ENCODE measurements at places on chromosomes 11 and 22.
A peak's percentile ranks its signal among the peaks of the same experiment; 100 is the strongest.

DNA sequence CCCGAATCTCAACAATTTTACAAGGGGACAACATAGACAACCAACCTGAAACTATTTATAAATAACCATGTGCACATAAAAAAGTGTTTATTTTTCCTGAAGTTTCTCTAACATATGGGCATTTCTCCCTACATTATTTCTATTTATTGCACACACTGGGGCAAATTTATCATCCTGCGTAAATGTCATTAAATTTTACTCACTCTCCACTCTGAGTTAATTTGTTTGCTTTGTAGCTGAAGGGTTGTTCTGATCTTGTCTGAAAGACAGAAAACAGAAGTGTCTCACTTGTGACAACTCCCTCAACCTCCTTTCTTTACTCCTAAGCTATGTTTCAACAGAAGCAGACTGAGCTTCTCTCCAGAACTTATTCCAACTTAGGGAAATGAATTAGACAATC, 194.2 kb downstream of the HIPK3 start:
- no peak overlapping the region for H3K4me3 ChIP-seq
- no peaks in the 10 kb centered on the region for H3K4me1 ChIP-seq
- no peaks in the 10 kb centered on the region for H3K36me3 ChIP-seq
- H3K27ac ChIP-seq, result no peak overlapping the region
- DNase-seq, result no peak
- H3K27me3 ChIP-seq, result peaks cover 13% of the 10 kb centered on the region

- H3K4me3 ChIP-seq, result no peak overlapping the region
- no peaks in the 10 kb centered on the region for H3K4me1 ChIP-seq
- no peaks in the 10 kb centered on the region for H3K36me3 ChIP-seq
Observed at GRCh38 chr22:27995801-27996528, 76.9 kb upstream of the PITPNB start.

GRCh38 chr11:61082062-61082870, 20.0 kb upstream of the CD5 start:
- DNase-seq, result peak; percentile 41
- peaks cover 68% of the 10 kb centered on the region for H3K4me1 ChIP-seq
- H3K27me3 ChIP-seq, result no peaks in the 10 kb centered on the region
- H3K36me3 ChIP-seq, result peaks cover 58% of the 10 kb centered on the region
- peak overlapping the region; percentile 99 for H3K27ac ChIP-seq

DNA sequence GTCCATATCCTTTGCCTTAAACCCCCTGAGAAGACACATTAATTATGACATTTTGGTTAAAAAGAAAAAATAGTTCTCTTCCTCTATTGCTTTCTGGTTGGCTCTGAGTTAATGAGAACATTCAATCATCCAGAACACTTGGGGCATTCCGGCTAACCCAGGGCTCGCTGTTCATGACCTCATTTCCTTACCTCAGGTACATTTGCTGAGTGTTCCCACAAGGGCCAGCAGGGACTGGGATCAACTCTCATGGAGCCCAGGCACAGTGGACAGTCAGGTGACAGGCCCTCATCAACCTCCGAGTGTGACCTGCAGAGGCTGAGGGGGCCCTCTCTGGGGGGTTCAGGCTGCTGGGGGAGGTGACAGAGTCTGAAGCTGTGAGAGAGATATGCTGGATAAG, 98.9 kb downstream of the MYO18B start:
- H3K27me3 ChIP-seq, result no peaks in the 10 kb centered on the region
- no peaks in the 10 kb centered on the region for H3K36me3 ChIP-seq
- no peaks in the 10 kb centered on the region for H3K4me1 ChIP-seq

GRCh38 chr11:46342239-46342638, 5.0 kb upstream of the DGKZ start:
- no peaks in the 10 kb centered on the region for H3K36me3 ChIP-seq
- peak overlapping the region; percentile 48 for H3K27ac ChIP-seq
- no peak overlapping the region for H3K4me3 ChIP-seq
- DNase-seq, result peak; percentile 43
- no peaks in the 10 kb centered on the region for H3K27me3 ChIP-seq

- H3K4me3 ChIP-seq, result no peak overlapping the region
- H3K27me3 ChIP-seq, result peaks cover 6% of the 10 kb centered on the region
- no peak for DNase-seq
Observed at GRCh38 chr11:1893581-1894359, 2.1 kb upstream of the PRR33 start.

DNA sequence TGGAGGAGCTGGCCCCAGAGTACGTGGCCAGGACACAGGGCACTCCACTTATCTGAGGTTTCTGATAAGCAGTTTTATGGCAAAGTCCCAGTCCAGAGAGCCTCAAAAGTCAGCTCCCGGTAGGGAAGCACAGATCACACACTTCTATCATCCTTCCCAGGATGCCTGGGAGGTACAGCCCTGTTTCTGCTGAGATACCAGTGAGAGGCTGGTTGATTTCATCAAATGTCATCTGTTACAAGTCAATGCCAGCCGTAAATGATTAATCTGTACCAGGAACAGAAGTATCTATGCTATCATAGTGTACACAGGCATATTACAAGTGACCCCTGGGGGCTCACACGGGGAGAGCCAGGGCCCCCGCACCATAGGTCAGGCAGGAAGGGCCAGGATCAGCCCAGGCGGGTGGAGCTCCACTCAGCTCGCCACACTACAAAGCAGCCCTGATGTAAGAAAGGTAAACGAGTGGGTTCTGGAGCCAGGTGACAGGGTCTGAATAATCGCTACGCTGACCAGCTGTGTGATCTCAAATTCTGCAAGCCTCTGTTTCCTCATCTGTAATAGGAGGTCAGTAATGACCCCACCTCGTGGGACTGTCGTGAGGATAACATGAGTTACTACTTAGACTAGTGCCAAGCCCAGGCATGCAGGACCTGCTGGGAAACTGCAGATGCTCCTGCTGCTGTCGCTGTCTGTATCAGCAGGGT, 17.6 kb downstream of the PLA2G6 start:
- no peaks in the 10 kb centered on the region for H3K27me3 ChIP-seq
- H3K27ac ChIP-seq, result no peak overlapping the region
- peaks cover 8% of the 10 kb centered on the region for H3K4me1 ChIP-seq
- no peak overlapping the region for H3K4me3 ChIP-seq

DNA sequence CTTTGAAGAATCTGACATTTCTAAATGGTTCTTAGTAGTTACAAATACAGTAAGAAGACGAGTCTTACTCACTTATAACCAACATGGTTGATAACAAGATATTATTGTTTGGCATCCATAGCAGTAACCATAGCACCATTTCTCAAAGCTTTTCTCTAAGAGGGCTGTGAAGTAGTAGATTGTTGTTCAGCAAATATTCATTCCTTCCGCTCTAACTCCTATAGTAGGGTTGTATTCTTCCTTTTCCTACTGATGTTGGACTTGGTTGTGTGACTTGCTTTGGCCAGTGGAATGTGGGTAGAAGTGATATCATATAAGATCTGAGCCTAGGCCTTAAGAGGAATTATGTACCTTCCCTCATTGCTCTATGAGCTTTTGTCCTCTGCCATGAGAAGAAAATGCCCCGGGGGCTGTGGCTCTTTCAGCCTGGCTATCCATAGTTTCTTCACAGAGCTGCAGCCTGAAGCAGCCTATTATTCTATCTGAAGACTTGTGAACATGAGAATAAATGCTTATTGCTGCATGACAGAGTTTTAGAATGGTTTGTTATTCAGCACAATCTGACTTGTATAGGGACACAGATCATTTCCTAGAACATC, 28.9 kb upstream of the ZBED5 start:
- no peaks in the 10 kb centered on the region for H3K27me3 ChIP-seq
- H3K27ac ChIP-seq, result no peak overlapping the region
- no peaks in the 10 kb centered on the region for H3K4me1 ChIP-seq
- peaks cover 3% of the 10 kb centered on the region for H3K36me3 ChIP-seq
- H3K4me3 ChIP-seq, result no peak overlapping the region

GRCh38 chr11:134045799-134046635, 22.9 kb upstream of the JAM3 start:
- DNase-seq, result peak; percentile 64
- H3K27me3 ChIP-seq, result peaks cover 15% of the 10 kb centered on the region
- H3K4me1 ChIP-seq, result peaks cover 7% of the 10 kb centered on the region
- H3K36me3 ChIP-seq, result no peaks in the 10 kb centered on the region

DNA sequence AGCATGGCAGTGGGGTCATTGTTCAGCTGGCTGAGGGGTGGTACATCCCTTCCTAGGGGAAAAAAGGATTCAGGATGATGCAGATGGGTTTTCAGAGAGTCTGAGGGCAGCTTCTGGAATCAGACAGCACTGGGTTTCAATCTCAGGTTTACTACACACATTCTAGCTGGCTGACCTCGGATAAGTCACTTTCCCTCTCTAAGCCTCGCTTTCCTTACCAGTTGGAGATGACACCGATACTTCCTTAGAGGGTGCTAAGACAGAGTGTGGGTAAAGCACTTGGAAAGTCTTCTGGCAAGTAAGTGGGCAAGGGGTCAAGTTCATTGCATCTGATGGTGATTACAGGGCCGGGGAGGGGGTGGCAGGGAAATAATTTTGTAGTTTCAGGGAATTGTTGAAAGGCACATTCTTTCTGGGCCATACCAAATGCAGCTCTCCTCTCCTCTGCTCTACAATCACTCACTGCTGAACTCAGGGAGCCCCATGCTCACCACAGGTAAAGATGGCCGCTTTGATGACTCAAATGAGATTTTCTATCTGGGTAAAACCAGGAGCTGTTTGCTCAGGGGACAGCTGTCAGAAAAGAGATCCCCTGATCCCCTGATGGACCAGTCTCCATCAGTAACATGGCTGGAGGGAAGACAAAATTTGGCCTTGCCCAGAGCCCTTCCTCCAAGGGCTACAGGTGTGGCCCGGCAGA, 6.5 kb upstream of the MIAT start:
- H3K4me1 ChIP-seq, result peaks cover 38% of the 10 kb centered on the region
- H3K27ac ChIP-seq, result no peak overlapping the region
- peak; percentile 44 for DNase-seq
- H3K36me3 ChIP-seq, result no peaks in the 10 kb centered on the region

DNA sequence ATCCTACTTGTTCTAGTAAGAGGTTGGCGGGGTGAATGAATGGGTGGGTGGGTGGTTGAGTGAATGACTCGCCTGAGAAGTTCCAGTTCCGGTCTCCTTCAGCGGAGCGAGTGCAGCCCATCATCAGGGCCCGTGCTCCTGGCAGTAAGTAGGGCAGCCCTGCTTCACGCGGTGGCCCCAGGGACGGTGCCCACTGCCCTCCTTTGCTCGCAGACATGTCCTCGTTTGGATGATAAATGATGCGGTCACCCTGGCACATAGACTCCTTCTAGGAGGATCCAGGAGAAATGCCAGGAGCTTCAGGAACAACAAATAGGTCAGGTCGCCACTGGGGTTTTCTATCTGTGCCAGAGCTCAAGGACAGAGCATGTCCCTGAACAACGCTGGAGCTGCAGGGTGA, 370.8 kb downstream of the CTTN start:
- no peak for DNase-seq
- H3K36me3 ChIP-seq, result no peaks in the 10 kb centered on the region
- no peak overlapping the region for H3K4me3 ChIP-seq
- peaks cover 6% of the 10 kb centered on the region for H3K27me3 ChIP-seq
- no peaks in the 10 kb centered on the region for H3K4me1 ChIP-seq
- no peak overlapping the region for H3K27ac ChIP-seq

- H3K4me1 ChIP-seq, result no peaks in the 10 kb centered on the region
- peaks cover 9% of the 10 kb centered on the region for H3K27me3 ChIP-seq
- no peak overlapping the region for H3K4me3 ChIP-seq
Observed at GRCh38 chr11:124394408-124394807, 4.4 kb downstream of the OR8B3 start.

DNA sequence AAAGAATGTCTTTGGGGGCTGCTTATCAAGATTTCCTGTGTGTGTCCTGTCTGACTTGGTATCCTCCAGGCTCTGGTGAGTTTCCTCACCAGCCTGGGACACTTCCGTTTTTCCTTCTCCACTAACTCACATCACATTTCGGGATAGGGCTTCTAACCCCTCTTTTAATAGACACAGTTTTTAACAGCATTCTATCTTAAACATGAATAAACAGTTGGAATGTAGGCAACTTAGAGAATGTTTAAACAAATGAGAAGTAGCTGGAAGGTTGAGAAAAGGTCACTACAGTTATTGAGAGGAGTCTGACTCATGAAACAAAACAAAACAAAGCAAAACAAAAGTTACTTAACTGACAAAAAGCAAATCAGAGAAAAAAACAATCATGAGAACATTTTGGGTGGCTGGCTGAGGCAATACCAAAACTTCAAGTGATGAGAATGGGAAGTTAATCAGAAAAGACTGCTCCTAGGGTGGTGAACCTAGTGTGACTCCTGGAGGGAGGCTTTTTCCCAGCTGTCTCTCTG, 64.7 kb upstream of the CTSC start:
- no peak overlapping the region for H3K4me3 ChIP-seq
- H3K27ac ChIP-seq, result peak overlapping the region; percentile 30
- no peak for DNase-seq
- peaks cover 26% of the 10 kb centered on the region for H3K4me1 ChIP-seq
- H3K36me3 ChIP-seq, result no peaks in the 10 kb centered on the region

DNA sequence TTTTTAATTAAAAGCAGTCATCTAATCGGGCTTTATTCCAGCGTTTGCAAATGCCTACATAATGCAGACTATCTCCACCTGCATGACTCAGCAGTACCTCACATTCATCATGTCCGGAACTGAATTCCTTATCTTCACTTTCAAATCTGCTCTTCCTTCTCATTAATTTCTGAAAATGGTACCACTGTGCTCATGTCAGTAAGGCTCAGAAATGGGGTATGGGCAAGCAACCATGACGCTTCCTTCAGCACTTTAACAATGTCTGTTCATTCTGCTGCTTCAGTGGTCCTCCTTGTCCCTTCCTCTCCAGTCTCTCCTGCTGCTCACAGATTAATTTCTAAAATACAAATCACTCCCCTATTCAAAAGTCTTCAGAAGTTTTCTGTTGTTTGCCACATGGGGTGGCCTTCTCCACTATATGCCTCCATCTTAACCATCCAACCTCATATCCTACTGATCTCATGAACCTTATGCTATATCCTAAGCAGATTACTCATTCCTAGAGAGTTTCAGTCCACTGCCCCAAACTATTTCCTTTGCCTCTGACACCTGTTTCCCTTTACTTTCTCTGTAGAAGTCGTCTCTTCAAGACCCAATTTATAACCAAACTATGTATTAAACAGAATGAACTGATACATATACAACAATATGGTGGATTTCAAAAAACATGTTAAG, 7.0 kb downstream of the GTF2H1 start:
- DNase-seq, result no peak
- peaks cover 60% of the 10 kb centered on the region for H3K4me1 ChIP-seq
- no peaks in the 10 kb centered on the region for H3K27me3 ChIP-seq

GRCh38 chr11:71325418-71326327, 73.3 kb upstream of the SHANK2 start:
- H3K4me3 ChIP-seq, result no peak overlapping the region
- H3K36me3 ChIP-seq, result no peaks in the 10 kb centered on the region
- H3K27me3 ChIP-seq, result peaks cover 8% of the 10 kb centered on the region
- H3K27ac ChIP-seq, result no peak overlapping the region
- H3K4me1 ChIP-seq, result no peaks in the 10 kb centered on the region

DNA sequence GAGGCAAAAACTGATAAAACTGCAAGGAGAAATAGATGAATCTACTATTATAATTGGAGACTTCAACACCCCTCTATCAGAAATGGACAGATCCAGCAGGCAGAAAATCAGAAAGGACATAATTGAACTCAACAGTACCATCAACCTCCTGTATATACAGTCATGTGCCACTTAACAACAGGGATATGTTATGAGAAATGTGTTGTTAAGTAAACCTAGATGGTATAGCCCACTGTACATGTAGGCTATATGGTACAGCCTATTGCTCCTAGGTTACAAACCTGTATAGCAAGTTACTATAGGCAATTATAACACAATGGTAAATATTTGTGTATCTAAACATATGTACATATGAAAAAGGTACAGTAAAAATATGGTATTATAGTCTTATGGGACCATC, 66.8 kb upstream of the PHF21A start:
- H3K27me3 ChIP-seq, result peaks cover 14% of the 10 kb centered on the region
- H3K27ac ChIP-seq, result no peak overlapping the region
- no peak for DNase-seq
- no peaks in the 10 kb centered on the region for H3K36me3 ChIP-seq

GRCh38 chr11:937841-938261, 12.2 kb downstream of the AP2A2 start:
- H3K4me1 ChIP-seq, result peaks cover 67% of the 10 kb centered on the region
- no peak overlapping the region for H3K4me3 ChIP-seq
- H3K27ac ChIP-seq, result peak overlapping the region; percentile 65
- no peaks in the 10 kb centered on the region for H3K36me3 ChIP-seq

All from activated CD4-positive, alpha-beta T cell treated with anti-CD3 and anti-CD28 coated beads for 36 hours (primary cell).